ENCODE measurements at places on chromosomes 13 and 19.

DNA sequence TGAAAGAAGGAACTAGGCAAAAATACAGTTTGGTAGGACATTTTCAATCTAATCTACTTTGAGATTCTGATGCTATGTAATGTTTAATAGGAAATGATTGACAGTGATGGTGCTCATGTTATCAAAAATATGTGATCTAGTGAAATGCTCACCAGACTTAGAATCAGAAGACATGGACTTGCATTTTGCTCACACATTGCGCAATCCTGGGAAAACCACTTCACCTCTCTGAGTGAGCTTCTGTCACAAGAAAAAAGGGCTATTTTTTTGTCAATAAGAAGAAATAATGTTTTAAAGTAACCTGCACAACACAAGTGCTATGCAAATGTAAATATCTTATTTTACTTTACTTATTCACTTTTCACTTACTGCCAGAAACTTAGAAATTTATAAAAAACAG lies 380.9 kb upstream of the HTR2A start:
- no peak for DNase-seq

- no peak for DNase-seq
Measured at GRCh38 chr13:26458196-26458749, 99.2 kb upstream of the WASF3 start.

DNA sequence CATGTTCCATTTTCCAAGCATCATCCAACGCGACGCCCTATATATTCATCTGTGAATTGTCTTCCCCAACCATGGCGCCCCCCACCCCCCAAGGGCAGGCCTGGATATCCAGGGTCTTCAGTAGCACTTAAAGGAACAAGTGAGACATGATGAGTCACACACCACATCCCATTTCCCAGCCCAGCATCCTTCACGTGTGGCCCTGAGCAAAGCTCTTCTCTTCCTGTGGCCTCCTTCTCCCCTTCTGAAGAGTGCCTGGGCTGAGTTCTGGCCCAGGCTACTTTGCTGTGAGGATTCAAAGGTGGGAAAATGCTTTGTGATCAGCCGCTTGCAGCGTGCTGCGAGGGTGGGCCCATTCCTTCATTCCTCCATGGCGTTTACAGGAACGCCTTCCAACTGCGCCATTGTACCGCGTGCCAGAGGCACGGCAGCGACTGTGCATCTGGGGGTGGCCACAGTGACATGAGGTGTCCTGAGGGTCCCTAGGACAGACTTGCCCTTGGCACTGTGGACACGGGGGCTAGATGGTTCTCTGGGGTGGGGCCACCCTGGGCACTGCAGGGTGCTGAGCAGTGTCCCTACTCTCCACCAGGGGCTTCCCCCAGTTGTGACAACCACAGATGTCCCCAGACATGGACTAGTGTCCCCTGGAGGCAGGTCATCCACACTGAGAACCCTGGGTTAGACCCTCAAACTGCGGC lies 11.7 kb downstream of the PLIN4 start:
- DNase-seq = no peak

GRCh38 chr13:85108356-85108755 lies 690.9 kb downstream of the SLITRK6 start:
- no peak for DNase-seq

DNA sequence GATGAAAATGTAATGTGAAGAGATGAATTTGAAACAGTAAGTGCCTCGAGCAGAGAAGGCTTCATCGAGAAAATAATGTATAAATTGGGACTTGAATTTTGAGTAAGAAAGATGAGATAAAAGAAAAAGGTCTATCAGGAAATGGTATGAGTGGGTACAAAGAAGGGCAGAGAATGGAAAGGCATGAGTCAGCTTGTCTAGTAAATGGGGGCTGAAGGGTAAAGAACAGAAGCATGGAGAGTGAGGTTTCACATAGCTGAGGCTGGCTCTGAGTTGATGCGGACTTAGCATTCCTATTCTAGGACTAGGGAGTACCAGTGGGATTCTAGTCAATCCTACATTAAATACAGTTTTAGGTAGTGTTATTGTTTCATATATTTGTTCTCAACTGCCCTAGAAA lies 85.8 kb downstream of the ZC3H13 start:
- no peak for DNase-seq

GRCh38 chr13:42864952-42865767 lies 83.8 kb downstream of the FAM216B start:
- no peak for DNase-seq

DNA sequence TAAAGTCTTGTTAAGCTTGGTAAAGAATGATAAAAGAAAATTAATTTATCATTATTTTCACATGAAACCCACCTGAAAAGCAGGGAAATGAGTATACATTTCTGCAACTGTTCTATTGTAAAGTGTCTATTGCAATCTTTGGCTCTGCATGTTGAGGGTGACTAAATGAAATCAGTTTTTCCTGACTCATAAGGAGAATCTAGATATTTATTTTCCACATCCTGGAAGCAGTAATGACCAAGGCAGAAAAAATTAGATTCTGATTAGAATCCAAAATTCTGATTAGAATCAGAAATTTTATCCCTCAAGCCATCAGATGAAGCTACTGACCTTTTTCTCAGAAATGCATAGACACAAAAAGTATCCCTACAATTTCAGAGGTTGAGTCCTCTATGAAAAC lies 178.4 kb downstream of the MYO16 start:
- no peak for DNase-seq

DNA sequence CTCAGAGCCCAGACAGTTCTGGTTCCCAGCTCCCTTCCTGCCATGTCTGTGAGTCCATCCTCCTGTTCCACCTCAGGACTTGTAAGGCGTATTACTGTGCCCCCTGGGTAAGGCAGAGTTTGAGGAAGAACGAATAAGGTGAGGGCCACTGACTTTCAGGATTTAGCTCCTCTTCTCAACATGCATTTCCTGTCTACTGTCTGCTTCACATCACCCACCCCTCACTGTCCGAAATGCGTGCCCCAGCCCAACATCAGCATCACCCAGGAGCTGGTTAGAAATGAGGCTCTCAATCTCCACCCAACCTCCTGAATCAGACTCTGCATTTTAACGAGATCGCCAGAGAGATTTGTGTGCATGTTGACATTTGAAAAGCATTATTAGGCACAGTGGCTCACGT lies 44.4 kb downstream of the IRS2 start:
- no peak for DNase-seq

DNA sequence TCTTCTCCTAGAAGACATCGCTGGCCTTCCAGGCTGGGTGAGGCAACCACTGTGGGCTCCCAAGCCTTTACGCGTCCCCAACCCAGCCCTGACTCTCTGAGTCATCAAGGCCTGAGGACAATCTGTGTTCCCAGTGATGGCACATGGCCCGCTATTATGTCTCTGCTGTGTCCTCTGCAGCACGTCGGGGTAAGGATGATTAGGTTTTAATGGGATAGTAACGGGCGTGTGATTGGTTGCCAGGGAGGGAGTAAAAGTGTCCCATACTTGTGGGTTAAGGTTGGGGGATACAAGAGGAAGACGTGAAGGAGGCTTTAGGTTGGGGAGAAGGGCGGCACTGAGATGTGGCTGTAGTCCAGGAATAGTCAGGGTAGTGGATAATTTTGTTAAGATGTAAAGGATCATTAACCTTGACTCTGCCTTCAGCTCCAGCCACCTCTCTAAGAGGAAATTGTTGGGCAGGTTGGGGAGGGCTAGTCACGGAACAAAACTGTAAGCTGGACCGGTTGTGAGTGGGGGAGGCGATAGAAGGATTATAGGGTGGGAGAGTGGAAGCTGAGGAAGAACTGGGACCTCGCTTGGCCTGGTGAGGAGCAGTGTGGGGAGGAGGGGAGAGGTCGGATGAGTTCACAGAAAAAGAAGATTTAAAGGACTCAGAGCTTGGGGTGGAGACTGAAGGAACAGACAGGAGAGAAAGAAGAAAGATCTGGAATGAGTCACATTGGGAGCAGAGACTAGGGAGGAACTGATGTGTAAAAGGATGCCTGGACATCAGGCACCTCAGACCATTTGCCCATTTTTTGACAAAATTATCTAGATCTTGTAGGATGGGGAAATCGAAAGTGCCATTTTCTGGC lies 27.9 kb upstream of the IGFL1 start:
- no peak for DNase-seq

DNA sequence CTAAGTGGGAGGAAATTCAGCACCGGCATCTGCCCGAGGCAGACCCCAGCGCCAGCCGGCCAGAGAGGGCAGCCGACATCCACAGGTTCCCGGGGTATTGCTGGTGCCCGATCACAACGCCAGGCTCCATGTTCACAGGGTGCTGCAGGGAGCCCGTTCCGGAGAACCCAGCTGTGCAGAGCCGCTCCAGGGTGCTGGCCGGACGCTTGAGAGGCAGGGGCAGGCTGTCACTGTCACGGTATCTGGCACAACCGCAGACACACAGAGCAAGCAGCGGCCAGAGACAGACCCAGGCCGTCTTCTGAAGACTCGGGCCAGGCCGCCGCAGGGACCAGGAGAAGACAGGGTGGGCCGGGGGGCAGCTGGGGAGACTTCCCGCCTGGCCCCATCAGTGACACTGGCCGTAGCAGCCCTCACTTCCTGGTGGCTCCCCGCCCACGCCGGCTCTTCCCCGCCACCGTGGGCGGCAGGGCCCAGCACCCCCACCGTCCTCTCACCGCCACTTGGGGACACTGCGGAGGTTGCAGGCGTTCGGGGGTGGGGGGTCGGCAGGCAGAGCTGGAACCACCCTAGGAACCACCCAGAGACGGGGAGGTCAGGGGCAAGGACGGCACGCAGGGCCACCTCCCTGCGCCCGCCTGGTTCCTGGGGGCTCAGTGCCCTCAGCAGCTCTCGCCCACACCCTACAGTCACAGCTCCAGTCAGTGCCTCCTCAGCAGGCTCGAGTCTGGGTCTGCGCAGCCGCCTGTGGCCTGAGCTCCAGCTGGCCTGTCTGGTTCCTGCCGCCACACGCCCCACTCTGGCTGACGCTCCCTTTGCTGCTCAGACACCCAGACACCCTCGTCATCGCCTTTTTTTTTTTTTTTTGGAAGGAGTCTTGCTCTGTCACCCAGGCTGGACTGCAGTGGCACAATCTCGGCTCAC lies 3.8 kb downstream of the RNF126 start:
- DNase-seq = peak; percentile 72

GRCh38 chr19:42606660-42607351 lies 12.1 kb upstream of the CEACAM8 start:
- peak; percentile 35 for DNase-seq

GRCh38 chr19:10364644-10365043 lies 15.7 kb downstream of the TYK2 start:
- no peak for DNase-seq

GRCh38 chr13:77143431-77143830 lies 116.5 kb upstream of the FBXL3 start:
- no peak for DNase-seq

GRCh38 chr13:77299587-77299986 lies 27.3 kb downstream of the MYCBP2 start:
- no peak for DNase-seq

GRCh38 chr13:98427331-98427995 lies 149.4 kb downstream of the STK24 start:
- DNase-seq = no peak

GRCh38 chr13:100803091-100803490 lies 128.5 kb upstream of the TMTC4 start:
- DNase-seq = no peak

GRCh38 chr19:41222240-41222639 lies 3.2 kb downstream of the AXL start:
- no peak for DNase-seq

GRCh38 chr13:33183431-33184111 lies 102.0 kb downstream of the STARD13 start:
- no peak for DNase-seq

Measured in CD4-positive, alpha-beta T cell treated with Interleukin-2 at 100 ng/mL for 4 hours (primary cell).